ENCODE measurements at places on chromosomes 11 and 22.

- no peak for DNase-seq
Observed at GRCh38 chr11:71548716-71549151, 514 bp downstream of the KRTAP5-9 start.

DNA sequence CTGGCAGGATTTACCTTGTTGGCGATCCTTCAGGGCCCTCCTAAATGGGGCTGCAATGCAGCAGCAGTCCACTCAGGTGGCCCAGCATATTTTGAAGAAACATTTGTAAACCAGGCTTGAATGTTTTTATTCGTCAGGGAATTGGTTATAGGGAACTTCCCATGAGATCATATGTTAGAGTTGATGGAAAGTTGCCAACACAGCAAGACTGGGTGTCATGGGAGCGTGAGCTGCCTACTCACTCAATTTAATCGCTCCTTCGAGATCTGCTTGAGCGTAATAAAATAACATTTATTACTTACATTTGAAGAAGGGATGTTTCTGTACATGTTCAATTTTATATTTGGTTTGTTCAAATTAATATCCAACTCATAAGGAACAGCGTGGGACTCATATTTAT lies 19.4 kb downstream of the OR2AT4 start:
- DNase-seq: no peak

GRCh38 chr22:36862251-36863242 lies 1.7 kb downstream of the NCF4 start:
- DNase-seq: peak; percentile 11

DNA sequence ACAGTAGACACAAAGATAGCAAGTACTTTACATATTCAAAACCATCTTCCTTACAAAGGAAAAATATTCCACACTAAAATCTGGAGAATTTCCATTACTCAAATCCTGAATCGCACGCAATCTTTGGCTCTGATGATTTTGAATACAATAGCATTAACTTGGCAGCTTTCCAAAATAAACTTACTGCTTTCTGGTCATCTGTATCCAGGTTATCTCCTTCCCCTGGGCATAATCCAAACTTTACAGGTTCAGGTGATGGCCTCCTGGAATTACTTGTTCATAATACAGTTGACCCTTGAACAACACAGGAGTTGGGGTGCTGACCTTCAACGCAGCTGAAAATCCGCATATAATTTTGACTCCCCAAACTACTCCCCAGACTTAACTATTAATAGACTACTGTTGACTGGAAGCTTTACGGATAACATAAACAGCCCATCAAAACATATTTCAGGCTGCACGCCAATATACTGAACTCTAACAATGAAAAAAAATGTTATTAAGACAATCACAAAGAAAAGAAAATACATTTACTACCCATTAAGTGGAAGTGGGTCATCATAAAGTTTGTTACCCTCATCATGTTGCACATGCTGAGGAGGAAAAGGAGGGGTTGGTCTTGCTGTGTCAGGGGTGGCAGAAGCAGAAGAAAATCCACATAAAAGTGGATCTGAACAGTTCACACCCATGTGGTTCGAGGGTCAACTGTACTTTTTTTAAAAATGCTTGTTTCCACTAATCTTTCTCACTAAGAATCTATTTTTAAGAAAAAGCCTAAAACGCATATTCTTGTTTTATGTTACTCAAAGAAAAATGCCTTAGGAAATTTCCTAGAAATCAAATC lies 6.5 kb downstream of the MTMR2 start:
- DNase-seq: no peak

DNA sequence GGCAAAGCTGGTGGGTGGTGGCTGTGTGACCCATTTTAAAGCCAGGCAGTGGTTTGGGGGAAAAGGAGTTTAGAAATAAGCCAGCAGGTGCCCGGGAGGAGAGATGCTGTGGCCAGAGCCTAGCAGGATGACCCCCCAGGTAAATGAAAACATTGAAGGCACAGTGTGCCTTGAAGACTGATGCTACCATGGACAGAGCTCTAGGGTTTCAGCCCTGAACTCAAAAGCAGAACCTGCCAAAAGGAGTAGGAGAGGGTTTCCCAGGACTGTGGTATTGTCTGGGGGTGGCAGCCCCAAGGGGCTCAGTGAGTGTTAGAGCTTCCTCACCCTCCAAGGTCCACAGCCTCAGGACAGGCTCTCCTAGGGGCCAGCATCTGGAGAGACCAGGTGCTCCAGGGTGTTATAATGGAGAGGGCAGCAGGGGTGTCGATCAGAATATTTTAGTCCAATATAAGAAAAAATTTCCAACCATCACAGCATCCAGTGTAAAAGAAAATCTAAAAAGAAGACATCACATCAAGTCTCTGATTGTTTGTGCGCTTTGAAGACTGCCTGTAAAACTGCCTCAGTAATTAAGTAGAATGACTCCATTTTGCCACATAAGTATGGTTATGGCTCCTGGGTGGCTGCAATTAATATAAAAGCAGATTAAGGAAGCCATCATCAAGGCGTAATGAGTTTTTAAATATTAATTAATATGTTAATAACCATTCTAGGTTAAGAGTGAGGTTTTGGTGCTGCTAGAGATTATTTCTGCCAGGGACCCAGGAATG lies 88.6 kb upstream of the LMO1 start:
- no peak for DNase-seq

GRCh38 chr22:44398856-44399837 lies 86.4 kb upstream of the SHISAL1 start:
- DNase-seq: no peak

GRCh38 chr22:41308054-41308453 lies 6.7 kb downstream of the ZC3H7B start:
- no peak for DNase-seq

DNA sequence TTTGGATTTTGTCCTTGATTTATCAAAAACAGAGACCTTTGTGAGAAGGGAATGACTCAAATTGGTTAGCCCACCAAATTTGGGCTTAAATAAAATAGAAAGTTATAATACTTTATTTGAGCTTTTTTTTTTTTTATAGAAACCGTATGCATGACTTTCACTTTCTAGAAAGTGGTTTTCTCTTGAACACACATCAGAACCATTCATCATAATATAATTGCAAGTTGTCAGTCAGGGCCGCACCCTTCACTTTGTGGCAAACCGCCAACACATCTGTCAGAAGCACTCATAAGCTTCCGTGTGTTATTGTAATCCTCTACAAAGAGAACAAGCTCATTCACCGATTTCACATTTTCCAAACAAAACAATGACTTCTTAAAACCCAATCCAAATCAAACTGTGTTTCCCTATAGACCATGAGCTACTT lies 76.1 kb downstream of the SOX6 start:
- DNase-seq: no peak

DNA sequence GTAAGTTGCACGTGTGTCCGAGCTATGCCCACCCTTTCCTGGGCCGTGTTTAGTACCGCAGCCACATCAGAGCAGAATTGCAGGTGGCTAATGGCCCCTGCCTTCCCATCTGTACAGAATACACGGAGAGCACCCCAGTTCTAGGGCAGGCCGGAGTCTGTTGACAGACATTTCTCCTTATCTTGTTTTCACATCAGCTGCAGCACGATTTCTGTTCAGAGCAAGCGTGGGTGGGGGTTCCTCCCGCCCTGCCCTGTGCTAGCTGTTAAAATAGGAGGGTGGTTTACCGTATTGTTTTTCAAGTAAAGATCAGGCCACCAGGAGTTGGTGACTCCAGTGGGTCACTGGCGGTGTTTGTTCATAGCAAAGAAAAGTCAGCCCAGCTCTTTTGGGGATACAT lies 41.1 kb downstream of the UBASH3B start:
- DNase-seq: peak; percentile 77

- no peak for DNase-seq
Observed at GRCh38 chr11:87443707-87444106, 406.0 kb downstream of the TMEM135 start.

DNA sequence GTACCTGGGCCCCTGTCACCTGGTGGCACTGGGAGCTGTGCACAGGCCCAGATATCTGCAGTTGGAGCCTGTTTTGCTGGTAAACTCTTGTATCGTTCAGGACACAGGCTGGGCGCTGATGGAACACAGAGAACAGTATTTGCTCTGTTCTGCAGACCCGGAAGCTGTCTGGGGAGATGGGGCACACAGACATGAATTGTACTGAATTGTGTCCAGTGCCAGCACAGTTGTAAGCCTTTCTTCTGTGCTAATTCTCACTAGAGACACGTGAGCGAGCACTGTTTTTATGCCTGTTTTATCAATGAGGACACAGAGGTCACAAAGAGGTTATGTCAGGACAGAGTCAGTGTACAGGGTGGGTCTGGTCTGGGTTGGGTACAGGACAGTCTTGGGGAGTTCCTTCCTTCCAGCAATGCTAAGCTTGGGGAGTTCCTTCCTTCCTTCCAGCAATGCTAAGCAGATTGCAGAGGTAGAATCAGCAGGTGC lies 24.4 kb upstream of the ACR start:
- DNase-seq: no peak

- no peak for DNase-seq
Observed at GRCh38 chr11:76030968-76031590, 175.2 kb downstream of the WNT11 start.

Measured in CD4-positive, alpha-beta T cell treated with Interleukin-12 subunit alpha and Interleukin-12 subunit beta, for 1 hour (primary cell).